ENCODE measurements at places on chromosomes 7 and 10.

DNA sequence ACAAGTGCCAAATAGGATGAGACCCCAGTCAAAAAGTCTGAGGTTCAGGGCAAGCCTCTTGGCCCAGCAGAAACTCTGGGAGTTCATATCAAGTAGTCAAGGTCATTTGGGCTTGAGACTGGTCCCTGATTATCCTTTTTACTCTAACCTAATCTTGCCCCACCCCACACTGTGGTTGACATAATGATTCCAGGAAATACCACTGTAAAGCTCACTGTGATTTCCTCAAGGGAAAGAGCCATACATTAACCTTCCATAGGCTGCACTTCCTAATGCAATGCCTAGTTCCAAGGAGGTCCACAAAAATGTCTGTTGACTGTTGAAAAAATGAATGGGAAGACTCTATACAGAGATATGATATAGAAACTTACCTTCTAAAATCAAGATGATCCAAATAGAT lies 52.9 kb upstream of the CHCHD3 start:
- peak; percentile 15 for DNase-seq

DNA sequence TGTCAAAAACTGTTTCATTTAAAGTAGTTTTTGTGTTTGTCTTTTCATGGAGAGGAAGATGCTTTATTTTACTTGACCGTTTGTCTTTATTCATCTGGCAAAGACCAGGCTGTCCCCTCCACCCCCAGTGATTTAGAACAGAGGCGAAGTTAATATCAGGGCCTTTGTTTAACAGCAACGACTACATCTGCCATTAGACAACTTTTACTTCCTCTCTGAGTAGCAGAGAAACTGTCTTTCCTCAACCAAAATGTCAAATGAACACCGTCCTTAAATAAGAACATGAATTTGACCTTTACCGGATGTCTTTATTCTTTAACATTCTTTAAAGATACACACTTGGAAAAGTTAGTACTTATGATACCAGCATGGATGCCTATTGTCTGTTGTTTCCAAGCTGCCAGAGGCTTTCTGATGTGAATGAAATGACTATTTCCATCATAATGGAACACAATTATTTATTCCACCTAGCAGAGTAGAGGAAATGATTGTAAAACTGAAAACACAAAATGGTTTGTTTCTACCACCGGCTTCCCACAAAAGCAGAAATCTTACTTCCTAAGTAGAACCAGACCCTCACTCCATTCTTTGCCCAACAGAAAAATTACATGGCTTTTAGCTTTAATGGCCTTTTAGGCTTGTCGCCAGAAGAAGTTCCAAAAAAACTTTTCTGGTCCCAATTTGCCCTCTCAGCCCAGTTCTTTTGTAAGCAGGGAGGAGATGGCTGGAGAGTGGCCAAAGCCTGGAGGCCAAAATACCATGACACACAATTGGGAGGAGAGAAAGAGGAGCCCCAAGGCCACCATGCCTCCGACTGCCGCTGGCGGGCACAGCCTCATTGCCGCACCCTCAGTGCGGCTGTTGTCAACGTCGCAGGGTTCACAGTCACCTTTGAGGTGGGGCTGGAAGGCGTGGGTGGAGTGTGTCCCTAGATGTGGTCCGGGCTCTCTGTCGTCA lies 168.5 kb downstream of the TEX36 start:
- no peak for DNase-seq

DNA sequence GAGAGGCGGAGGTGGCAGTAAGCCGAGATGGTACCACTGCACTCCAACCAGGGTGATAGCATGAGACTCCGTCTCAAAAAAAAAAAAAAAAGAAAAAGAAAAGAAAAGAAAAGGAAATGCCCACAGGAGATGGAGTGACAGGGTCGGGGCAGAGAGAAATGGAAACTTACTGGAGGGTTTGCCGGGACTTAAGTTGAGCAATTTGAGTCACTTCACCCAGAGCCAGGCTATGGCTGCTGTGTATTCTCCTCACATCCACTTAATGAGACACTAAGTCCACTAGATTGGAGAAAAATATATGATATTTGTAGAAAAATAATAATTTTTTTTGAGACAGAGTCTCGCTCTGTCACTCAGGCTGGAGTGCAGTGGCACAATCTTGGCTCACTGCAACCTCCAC lies 4.6 kb upstream of the PFKFB3 start:
- no peak for DNase-seq

GRCh38 chr10:24806262-24806661 lies 82.6 kb upstream of the ARHGAP21 start:
- DNase-seq = no peak

DNA sequence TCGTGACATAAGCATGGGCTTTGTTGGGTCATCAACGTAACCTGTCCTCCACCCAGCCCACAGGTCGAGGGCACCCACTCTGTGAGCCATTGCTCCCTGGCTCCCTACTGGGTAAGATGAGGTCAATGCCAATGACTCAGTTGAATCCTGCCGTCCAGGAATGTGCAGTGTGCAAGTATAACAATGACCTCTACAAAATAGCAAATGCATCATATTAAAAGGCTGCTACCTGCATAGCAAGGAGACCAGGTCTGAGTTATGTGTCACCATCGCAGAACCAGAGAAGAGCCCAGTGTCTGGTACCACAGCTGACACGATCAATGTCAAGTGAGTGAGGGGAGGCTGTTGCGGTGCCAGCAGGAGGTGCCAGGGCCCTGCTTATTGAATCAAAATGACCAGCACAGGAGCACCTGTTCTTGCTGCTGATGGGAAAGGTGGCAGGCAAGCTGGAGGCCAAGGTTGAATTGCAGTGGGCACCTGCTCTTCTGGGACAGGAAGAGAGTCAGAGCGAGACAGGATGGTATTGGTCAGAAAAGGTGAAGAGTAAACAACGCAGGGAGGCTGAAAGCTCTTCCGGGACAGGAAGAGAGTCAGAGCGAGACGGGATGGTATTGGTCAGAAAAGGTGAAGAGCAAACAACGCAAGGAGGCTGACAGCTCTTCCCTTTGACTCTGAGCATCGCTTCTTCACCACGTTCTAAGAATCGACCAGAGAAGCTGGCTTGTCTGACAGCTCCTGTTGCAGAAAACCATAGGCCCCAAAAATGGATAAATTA lies 108.7 kb upstream of the ADAM12 start:
- DNase-seq = no peak

DNA sequence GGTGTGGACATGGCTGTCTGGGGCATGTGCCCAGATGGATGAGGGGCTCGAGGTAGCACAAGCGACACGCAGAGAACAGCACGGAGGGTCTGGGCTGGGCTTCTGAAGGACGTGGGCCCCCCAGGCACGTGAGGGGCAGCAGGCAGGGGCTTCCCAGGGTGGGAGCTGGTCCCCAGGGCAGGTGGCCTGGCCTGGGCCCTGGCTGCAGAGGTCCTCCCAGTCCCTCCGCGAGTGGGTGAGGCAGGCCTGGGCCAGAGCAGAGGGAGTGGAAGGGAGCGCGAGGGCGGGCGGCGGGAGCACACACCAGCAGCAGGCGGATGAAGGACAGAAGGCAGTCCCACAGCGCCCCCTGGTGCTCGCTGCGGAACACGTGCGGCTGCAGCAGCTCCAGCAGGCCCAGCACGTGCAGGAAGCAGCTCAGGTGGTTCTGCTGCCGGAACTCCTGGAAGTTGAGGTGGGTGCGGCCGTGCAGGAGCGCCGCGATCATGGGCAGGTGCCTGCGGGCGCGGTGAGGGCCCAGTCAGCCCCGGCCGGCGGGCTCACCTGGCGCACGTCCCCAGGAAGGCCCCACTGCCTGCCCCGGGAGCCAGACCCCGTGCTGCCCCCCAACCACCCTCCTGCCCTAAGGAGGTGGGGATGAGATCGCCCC lies 14.7 kb upstream of the MICALL2 start:
- peak; percentile 82 for DNase-seq

GRCh38 chr10:119131512-119132240 lies 27.8 kb downstream of the DENND10 start:
- DNase-seq = peak; percentile 96

DNA sequence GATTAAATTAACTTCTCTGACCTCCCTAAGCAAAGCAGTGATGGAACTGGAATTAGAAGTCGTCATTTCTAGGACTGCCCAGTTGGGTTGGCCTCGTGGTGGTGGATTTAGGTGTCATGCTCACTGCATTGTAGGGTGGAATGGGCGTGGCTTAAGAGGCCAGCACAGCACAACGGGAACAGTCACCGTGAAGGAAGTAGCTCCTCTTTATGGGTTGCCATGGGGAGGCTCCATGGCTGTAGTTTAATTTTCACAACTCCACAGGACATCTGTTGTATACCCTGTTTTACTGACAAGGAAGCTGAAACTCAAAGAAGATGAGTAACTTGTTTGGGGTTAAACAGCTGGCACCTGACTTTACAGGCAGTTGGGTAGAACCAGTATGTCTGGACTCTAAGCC lies 208.3 kb downstream of the CELF2 start:
- no peak for DNase-seq

DNA sequence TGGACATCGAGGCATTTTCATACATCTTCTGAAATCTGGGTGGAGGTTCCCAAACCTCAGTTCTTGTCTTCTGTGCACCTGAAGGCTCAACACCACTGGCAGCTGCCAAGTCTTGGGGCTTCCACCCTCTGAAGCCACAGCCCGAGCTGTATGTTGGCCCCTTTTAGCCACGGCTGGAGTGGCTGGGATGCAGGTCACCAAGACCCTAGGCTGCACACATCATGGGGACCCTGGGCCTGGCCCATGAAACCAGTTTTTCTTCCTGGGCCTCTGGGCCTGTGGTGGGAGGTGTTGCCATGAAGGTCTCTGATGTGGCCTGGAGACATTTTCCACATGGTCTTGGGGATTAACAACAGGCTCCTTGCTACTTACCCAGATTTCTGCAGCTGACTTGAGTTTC lies 62.1 kb downstream of the INPP5A start:
- no peak for DNase-seq

GRCh38 chr10:102673819-102674511 lies 29.7 kb downstream of the TRIM8 start:
- peak; percentile 98 for DNase-seq

DNA sequence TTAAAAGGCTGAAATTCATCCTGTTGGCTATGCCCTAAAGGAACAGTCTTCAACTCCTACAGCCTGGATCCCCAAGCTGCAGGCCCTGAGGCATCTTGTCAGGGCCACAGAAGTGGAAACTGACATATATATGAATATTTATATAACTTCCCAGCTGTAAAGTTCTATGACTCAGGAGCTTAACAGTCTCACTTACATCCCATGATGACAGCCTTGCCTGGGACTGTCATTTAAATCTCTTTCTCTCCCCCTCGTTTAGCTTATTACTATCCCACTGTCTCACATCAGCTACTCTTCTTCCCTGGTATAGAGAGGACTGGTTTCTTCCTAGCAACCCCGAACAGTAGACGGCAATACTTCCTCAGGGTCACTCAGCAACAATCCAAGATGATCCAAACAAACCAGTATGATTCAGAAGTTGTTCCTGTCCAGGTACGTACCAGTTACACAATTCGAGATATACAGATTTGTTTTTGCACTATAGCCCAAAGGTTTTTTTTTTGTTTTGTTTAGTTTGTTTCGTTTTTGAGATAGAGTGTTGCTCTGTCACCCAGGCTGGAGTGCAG lies 22.7 kb downstream of the KIAA1549 start:
- no peak for DNase-seq

DNA sequence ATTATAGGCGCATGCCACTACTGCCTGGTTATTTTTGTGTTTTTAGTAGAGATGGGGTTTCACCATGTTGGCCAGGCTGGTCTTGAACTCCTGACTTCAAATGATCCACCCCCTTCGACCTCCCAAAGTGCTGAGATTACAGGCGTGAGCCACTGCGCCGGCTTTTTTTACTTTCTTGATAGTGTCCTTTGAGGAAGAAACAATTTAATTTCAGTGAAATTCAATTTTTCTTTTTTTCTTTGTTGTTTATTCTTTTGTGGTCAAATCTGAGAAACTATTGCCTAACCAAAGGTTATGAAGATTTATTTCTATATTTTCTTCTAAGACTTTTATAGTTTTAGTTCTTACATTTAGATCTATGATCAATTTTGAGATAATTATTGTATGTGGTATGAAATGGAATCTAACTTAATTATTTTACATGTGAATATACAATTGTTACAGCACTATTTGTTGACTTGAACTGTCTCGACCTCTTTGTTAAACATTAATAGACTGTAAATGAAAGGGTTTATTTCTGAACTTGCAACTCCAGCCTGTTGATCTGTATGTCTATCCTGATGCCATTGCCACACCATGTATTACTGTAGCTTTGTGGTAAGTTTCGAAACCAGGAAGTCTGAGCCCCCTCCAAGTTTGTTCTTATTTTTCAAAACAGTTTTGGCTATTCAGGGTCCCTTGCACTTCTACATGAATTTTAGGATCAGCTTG lies 19.8 kb upstream of the RASSF4 start:
- peak; percentile 11 for DNase-seq

- peak; percentile 33 for DNase-seq
These were observed 404.7 kb downstream of the ARL4A start for GRCh38 chr7:13091974-13092707.

- DNase-seq = no peak
These were observed 2.9 kb upstream of the ZMIZ1 start for GRCh38 chr10:79065853-79066252.

- no peak for DNase-seq
These were observed 231.3 kb upstream of the GRB10 start for GRCh38 chr7:51013861-51014511.

GRCh38 chr10:3708852-3709251 lies 76.2 kb downstream of the KLF6 start:
- DNase-seq = no peak

GRCh38 chr10:116170815-116171250 lies 102.2 kb downstream of the GFRA1 start:
- no peak for DNase-seq

- no peak for DNase-seq
These were observed 295.5 kb downstream of the ABCA13 start for GRCh38 chr7:48466713-48467112.

DNA sequence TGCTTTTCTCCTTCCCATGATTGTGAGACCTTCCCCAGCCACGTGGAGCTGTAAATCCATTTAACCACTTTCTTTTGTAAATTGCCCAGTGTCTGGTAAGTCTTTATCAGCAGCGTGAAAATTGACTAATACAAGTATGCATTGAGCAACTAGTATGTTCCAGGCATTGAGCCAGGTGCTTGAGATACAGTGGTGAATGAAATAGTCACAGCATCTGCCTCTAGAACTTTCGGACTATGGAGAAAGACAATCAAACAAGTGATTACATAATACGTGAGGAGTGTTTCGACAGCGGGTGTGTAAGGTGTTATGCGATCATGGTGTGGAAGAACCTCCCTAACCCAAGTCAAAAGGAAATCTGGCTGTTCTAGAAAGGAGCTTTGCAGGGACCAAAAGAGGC lies 21.6 kb upstream of the NUP205 start:
- DNase-seq = peak; percentile 24

GRCh38 chr10:22368981-22369380 lies 23.7 kb downstream of the SPAG6 start:
- no peak for DNase-seq

- DNase-seq = no peak
These were observed 17.1 kb downstream of the URGCP start for GRCh38 chr7:43888993-43889945.

DNA sequence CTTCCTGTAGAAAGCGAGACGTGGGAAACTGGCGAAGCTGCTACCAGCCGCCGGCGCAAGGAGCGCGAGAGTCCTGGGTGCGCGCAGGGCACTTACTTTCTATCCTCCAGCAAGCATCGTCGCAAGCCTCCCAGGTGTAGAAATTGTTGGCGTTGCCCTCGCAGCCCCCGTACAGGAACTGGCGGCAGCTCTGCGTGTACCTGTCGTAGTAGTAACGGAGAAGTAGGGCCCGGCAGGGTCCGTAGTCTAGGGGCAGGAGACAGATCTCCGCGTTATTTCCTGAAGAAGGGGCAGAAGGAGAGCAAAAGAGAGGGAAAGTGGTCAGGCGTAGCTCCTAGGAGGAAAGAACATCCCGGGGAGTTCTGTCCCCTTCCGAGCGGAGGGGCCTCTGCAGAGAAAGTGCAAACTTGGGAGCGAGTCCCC lies 501 bp downstream of the TFPI2 start:
- DNase-seq = no peak
